ENCODE measurements at places on chromosomes 13 and 19.

GRCh38 chr13:24632382-24633121 is 47.7 kb upstream of the ATP12A start:
- no peak for DNase-seq

DNA sequence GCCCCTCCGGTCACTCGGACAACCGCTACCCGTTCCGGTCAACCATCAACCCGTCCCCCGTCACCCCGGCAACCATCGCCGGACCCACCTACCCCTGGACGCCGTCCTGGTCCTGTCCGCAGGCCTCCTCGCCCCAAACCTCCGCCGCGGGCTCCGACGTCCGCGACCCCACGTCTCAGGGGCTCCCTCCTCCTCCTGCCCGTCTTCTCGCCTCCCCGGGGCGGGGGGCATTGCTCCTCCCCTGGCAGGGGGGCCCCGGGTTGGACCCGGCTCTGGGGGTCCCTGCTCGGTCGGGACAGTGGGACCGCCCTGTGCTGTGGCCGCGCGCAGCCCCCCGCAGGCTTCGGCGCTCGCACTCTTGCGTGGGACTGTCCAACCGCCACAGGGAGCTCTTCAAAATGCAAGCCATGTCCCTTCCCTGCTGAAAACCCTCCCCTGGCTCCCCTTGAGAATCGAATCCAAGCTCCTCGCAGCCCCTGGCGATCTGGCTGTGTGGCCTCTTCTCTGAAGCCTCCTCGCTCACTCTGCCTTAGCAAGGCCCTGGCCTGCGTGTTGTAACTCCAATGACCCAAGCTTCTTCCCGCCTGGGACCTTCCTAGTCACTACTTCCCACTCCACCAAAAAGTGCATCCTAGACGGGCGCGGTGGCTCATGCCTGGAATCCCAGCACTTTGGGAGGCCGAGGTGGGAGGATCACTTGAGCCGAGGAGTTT is 8.4 kb downstream of the EPHX3 start:
- no peak for DNase-seq

DNA sequence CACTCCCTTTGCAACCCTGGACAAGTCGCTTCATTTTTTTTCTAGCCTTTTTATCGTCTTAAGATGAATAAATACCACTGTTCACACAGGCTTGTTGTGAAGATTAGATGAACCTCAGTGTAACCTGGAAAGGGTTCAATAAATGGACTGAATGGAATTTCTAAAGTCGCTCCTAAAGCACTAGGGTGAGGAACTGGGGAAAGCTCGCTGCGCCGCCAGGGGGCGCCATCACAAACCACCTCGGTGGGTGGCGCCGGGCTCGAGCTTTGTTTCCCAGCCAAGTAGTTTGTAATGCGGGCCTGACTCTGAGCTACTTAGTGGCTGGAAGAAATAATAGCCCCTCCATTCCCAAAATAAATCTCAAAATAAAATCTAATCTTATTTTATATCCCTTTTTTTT is 2.2 kb upstream of the CEACAM6 start:
- peak; percentile 55 for DNase-seq

GRCh38 chr13:79711631-79712030 is 230.7 kb downstream of the NDFIP2 start:
- DNase-seq, result no peak

GRCh38 chr19:40523322-40524047 is 53.2 kb upstream of the SHKBP1 start:
- DNase-seq, result peak; percentile 73

GRCh38 chr13:23268441-23268840 is 87.7 kb downstream of the SGCG start:
- no peak for DNase-seq

- DNase-seq, result no peak
These were observed 240.1 kb upstream of the RXFP2 start for GRCh38 chr13:31499274-31499673.

- peak; percentile 78 for DNase-seq
These were observed 7.4 kb downstream of the ETHE1 start for GRCh38 chr19:43519436-43520088.

GRCh38 chr13:79225487-79226232 is 180.4 kb downstream of the RBM26 start:
- no peak for DNase-seq

- DNase-seq, result no peak
These were observed 19.1 kb downstream of the SYDE1 start for GRCh38 chr19:15126131-15126910.

GRCh38 chr13:112722433-112723263 is 32.8 kb downstream of the ATP11A start:
- DNase-seq, result no peak

- no peak for DNase-seq
These were observed 4.7 kb upstream of the DHX34 start for GRCh38 chr19:47344425-47344824.

- DNase-seq, result no peak
These were observed 55.8 kb downstream of the HSPH1 start for GRCh38 chr13:31105856-31106255.

- DNase-seq, result no peak
These were observed 196.9 kb upstream of the UBL3 start for GRCh38 chr13:30047154-30047874.

Data from NCI-H1436 (cell line).